ENCODE measurements at places on chromosomes 7 and 10. TPM values are rescaled to one million over a fixed set of nuclear protein-coding genes. Genes with fewer than 3 reads are reported as not detected.

Gene MUC12
- not detected for total RNA-seq

Gene SPAG6
- not detected for total RNA-seq

Gene SPRN
- not detected for total RNA-seq

Gene RPEL1
- total RNA-seq: not detected

Gene EBLN1
- not detected for total RNA-seq

Gene PPP1R17
- total RNA-seq: not detected

Gene TMEM270
- total RNA-seq: 0.23 TPM

Gene SLC39A12
- not detected for total RNA-seq

GRCh38 chr10:71216751-71217265 lies 4.4 kb downstream of the UNC5B start:
- no peak for DNase-seq

DNA sequence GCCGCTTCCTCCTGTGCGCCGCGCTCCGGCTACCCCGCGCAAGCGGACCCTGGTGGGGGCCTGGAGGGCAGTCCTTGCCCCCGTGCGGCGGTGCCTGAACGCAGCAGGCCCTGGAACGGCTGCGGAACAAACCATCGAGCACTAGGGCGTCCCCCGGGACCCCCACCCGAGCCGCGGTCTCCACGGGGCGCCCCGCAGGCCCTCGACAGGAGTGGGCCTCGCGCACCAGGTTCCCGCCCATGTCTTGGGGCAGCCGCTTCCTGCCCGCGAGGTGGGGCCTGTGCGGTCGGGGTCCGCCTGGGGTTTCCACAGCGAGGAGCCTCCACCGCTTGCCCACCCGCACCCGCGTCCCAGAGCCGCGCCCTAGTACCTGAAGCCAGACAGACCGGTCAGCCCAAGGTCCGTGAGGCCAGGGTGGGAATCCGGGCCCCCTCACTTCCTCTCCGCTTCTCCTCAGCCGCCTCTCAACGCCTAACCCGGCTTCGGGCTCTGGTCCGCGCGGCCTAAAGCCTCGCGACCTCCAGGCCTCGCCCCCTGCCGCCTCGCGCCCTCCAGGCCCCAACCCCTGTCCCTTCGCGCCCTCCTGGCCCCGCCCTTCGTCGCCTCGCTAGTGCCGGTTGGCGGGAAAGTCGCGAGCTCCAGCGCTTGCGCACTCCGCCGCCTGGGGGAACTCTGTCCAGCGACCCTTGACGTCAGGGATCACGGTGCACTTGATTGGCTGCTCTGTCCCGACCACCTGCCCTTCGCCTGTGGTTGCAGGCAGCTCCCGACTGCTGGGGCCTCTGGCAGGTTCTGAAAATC lies 7.0 kb upstream of the GBX1 start:
- no peak for DNase-seq

DNA sequence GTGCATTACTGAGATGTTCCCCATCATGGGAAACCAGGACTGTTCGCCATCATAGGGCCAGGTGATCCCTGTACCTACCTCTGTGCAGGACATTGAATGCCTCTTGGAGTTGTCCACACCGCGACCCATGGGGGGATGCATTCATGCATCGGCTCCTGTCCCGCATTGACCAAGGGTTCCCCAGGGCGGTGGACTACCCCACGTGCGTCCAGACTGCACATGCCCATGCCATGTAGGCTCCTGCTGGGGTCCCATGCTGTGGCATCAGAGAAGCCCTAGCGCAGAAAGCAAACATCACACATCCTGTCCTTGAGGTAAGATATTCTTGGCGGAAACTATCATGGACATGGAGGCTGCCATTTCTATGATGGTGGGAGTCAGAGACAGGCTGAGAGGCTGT lies 121.6 kb upstream of the UNC5B start:
- DNase-seq: no peak

DNA sequence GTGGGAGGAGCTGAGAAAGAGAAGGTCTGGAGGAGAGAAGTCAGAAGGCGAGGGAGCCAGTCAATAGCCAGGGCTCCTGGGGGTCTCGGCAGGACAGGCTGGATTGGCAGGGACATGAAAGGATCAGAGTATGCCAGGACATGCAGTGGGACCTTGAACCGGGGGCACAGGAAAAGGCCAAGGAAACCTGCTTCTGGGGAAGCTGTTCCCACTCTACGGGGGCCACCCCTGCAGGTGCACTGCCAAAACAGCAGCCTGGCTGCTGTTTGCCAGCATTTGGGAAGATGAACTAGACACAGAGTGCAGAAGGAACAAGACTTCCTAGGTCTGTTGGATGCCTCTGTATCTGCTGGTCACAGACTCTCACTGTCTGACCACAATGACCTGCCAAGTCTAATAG lies 194.9 kb upstream of the PRSS58 start:
- DNase-seq: no peak

- no peak for DNase-seq
These were observed 256.3 kb downstream of the OTUD1 start for GRCh38 chr10:23694921-23695824.

GRCh38 chr7:43754596-43754995 lies 3.9 kb upstream of the BLVRA start:
- no peak for DNase-seq

- DNase-seq: peak; percentile 78
These were observed 16.1 kb downstream of the ANKRD16 start for GRCh38 chr10:5873515-5873995.

- no peak for DNase-seq
These were observed 114.1 kb downstream of the SLC16A9 start for GRCh38 chr10:59595593-59595992.

DNA sequence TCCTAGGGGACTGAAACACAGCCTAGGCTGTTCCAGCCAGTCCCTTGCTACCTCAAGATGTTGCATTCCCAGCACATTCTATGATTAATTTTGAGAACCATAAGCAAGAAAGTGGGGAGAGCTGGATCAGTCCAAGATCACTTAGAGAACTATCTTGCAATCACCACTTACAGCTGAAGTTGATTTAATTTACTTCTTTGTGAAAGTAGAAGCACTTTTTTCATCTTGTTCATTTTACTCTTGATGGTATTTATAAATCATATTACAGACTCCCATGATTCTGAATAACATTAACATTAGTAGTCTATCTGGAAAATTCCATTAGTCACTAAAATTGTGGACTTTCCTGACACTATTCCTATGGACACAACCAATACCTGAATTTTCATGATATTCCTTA lies 118.5 kb downstream of the ETV1 start:
- no peak for DNase-seq

- DNase-seq: no peak
These were observed 19.5 kb upstream of the PCBD1 start for GRCh38 chr10:70907637-70908405.

DNA sequence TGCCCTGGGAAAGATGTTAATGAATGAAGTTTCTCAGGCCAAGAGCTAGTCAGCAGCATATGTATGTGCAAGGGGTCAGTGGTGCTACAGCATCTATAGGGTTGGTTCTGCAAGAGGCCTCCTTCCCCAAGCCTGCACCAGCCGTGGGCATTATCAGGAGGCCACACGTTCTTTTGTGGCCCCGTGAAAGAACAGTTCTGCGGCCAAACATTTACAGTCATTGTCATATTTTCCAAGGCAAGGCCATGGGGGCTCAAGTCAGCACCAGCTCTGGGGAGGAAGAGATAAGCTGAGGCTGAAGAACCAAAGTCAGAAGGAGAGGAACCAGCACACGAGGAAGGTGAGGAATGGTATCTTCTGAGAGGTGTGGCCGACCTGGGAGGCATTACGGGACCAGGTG lies 54.4 kb upstream of the TMEM72 start:
- DNase-seq: no peak

GRCh38 chr7:100163006-100163531 lies 4.5 kb upstream of the TRAPPC14 start:
- no peak for DNase-seq

- no peak for DNase-seq
These were observed 82.8 kb upstream of the PPP2R2D start for GRCh38 chr10:131817866-131818509.

GRCh38 chr7:73963252-73963822 lies 64.6 kb upstream of the ELN start:
- DNase-seq: no peak

- DNase-seq: no peak
These were observed 50.9 kb upstream of the SCIN start for GRCh38 chr7:12519682-12520009.

DNA sequence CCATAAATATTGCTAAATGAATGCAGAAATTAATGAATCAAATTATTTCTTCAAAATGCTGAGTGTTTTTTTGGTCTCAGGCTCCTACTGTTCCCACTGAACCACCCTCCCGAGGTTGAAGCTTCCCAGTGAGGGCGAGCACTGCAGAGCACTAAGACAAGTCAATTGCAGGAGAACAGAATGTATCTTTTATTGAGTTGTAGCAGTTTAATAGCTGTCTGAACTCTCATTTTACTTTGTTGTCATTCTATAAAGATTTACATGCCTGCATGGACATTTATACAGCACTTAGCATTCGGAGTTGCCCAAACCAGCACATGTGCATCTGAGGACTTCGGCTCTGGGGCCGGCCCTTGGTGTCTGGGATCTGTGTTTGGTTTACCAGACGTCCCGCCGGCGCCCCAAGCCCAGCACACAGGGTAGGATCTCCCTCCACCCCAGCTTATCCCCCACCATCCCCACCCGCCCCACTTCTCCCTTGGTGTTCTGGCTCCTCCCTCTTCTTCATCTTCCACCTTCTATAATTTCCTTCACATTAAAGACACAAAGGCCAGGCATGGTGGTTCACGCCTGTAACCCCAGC lies 211.0 kb upstream of the SH2B2 start:
- DNase-seq: no peak

- DNase-seq: no peak
These were observed 280.1 kb downstream of the TNS3 start for GRCh38 chr7:47301657-47302295.

DNA sequence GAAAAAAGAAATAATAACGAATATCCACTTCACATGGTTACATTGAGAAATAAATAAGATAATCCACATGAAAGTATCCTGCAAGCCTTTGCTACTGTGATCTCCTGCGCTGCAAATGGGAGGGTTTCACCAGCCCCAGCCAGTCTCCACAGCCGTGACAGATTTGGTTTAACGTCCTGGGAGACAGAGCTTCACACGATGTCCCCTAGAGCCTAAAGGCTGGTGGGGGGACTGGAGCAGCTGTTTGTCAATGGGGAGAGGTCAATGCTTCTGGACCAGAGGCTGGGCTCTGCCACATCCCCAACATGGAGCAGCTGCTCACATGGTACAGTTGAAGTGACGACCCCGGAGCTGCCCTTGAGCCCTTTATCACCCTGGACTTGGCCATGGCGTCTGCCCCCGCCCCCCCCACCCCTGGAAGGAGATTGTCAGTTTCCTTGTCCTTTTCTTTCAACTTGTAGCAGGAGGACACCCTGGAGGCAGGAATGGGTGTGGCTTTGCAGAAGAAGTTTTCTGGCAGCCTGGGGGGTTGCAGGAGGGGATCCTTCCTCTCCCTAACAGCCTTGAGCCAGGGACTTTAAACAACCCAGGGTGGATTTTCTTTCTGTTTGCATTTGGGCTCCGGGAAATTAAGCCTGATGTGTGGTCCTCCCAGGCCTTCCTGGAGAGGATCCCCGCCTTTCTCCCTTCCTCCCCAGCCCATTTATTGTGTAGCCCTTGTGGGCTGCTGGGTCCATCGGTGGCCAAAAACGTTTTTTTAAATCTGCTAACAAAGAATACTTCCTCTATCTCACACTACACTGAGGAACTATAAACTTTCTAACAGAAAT lies 37.0 kb upstream of the MXI1 start:
- no peak for DNase-seq

GRCh38 chr7:40475681-40475982 lies 340.8 kb downstream of the SUGCT start:
- DNase-seq: no peak

DNA sequence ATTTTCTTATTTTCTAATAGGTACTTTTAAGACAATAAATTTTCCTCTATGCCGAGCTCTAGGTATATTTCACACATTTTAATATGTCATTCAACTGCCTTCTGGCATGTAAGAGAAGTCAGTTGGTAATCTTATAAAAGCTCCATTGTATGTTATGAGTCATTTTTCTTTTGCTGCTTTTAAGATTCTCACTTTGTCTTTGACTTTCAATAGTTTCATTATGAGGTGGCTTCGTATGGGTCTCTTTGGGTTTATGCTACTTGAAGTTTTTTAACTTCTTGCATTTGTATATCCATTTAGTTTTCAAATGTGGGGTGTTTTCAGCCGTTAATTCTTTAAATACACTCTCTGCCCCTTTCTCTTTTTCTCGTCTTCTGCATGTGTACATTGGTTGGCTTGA lies 80.5 kb downstream of the ABCA13 start:
- peak; percentile 83 for DNase-seq

All from HT1080 (cell line).